ENCODE measurements at places on chromosomes 1 and 21.

GRCh38 chr1:116748272-116748671 is 6.0 kb upstream of the CD2 start:
- no peak for DNase-seq

DNA sequence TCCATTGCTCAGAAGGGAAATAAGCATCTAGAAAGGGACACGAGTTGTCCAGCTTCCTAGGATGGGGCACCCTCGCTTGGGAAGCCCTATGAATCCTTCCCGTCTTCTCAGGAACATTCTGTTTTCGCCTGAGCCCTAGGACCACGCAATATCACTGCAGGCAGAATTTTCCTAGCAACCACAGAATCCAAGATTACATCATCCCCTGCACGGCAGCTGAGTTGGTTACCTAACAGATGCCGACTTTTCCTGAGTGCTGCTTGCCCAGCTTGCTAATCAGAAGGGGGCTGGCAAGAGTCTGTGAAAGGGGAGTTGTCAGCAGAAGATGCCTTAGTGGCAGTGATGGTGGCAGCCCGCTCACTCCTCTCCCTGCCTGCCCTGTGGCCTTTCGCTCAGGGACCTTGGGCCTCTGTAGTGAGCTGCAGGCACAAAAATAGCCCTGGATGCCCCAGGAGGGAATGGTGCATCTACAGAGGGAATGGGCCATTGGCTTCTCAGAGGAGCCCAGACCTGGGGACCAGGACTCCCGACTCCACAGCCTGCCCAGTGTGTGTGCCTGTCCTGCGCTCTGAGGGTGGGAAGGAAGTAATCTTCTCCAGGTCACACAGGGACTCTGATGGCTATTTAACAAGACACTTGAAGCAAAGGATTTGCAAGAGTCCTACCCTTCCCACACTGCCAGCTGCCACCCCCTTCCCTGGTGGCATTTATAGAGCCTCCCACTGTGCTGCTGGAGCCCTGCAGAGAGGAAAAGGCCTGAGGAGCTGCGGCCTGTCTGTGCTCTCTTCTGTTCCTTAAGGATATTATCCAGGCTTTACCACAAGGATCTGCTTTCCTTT is 28.9 kb upstream of the CLSTN1 start:
- peak; percentile 51 for DNase-seq

DNA sequence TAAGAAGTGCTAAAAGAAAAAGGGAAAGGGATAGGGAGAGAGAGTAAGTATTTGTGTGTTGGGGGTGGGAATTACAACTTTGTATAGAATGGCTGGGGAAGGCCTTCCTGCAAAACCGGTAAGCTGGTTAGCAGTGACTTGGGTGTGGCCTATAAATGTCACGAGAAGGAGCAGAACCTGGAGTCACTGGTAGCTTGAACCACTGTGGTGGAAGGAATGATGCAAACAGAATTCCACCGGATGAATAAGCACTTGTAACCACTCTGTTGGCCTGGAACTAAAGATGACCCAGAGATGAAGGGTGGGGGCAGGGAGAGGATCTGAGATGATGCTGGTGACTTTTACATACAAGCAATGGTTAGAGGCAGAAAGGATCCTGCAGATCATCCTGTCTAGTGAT is 8.9 kb downstream of the XKR8 start:
- DNase-seq, result peak; percentile 42

DNA sequence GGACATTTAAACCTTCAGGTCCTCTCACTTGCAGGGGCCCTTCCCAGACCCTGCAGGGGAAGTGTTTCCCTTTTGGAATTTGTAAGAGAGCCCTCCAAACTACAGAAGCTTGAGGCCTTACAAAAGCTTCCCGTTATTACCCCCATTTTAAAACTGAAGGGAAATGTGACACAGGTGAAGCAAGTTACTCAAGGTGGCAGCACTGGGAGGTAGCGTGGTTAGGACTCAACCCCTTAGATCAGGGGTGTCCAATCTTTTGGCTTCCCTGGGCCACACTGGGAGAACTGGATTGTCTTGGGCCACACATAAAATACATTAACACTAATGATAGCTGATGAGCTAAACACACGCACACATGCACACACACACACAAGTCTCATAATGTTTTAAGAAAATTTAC is 15.8 kb upstream of the ZC3H12A start:
- DNase-seq, result no peak

- DNase-seq, result no peak
These were observed 125.5 kb upstream of the PLXNA2 start for GRCh38 chr1:208369658-208370057.

GRCh38 chr1:51299981-51300670 is 30.2 kb downstream of the TTC39A start:
- DNase-seq, result no peak

DNA sequence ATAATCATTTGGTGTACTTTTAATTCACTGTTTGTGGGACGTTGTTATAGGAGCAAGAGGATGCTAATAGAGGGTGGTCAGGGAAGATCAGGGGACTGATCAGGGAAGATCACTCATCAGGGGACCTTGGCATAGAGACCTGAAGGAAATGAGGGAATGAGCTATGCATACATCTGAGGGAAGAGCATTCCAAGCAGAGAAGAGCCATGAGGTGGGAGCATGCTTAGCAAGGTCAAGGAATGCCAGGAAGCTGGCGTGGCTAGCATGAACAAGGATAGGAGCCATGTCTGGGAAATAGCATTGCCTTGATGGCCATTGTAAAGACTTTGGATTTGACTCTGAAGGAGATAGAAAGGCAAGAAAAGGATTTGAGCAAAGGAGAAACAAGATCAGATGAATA is 14.1 kb downstream of the IRF2BP2 start:
- DNase-seq, result no peak

All from fibroblast of skin of left quadriceps (primary cell).